ENCODE measurements at places on chromosomes 3 and 15.

GRCh38 chr3:62284442-62284841, 88.9 kb downstream of the FEZF2 start:
- DNase-seq, result no peak

- no peak for DNase-seq
Measured at GRCh38 chr15:31347981-31348803, 21.6 kb downstream of the KLF13 start.

GRCh38 chr15:97961067-97961954, 808 bp downstream of the ARRDC4 start:
- DNase-seq, result no peak

DNA sequence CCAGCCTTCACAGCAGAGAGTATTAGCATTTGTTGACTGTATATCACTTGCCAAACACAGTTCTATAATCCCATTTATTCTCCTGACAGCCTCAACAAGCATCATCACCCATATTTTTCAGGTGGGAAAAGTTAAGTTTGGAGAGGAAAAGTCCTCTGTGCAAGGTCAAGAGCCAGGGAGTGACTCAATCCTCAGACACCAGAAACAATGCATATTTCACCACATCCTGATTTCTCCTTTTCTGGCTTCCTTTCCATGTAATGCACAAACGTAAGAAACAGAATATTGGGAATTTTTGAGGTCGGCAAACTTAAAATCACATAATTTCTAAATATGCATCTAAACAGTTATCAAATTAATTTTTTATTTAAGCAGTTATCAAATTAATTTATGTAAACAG, 116.0 kb upstream of the GADL1 start:
- DNase-seq, result no peak

- no peak for DNase-seq
Measured at GRCh38 chr3:151630938-151631441, 102.7 kb upstream of the AADACL2 start.

DNA sequence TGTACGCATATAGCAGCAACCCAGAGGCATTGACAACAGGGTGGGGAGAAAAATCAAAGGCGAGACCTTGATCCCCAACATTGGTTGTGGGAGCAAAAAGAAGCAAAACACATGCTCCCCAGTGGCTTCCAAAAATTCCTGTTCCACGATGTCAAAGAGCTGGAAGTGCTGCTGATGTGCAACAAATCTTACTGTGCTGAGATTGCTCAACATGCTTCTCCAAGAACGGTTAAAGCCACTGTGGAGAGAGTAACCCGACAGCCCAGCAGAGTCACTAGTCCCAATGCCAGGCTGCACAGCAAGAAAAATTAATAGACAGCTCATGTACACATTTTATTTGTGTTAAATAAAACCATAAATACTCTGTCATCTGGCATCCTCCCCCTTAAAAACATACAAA, 179.9 kb upstream of the PFN2 start:
- DNase-seq, result no peak

DNA sequence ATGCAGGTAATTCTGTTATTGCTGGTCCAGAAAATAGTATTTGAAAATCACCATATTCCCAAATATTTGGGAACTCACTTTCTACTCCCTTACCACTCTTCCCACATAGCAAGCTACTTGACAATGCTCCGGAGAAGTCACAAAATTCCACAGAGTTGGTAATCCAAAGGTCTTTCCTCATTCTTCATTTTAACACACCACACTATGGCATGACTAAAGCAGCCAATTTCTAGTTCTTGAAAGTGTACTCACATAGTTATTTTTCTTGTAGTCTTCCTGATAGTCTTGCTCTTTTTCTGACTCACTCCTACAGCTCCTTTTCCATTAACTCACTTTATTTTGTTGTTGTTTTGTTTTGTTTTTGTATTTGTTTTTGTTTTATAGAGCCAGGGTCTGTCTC, 67.2 kb downstream of the MYO9A start:
- no peak for DNase-seq

GRCh38 chr3:69847303-69847702, 108.0 kb downstream of the MITF start:
- DNase-seq, result no peak

DNA sequence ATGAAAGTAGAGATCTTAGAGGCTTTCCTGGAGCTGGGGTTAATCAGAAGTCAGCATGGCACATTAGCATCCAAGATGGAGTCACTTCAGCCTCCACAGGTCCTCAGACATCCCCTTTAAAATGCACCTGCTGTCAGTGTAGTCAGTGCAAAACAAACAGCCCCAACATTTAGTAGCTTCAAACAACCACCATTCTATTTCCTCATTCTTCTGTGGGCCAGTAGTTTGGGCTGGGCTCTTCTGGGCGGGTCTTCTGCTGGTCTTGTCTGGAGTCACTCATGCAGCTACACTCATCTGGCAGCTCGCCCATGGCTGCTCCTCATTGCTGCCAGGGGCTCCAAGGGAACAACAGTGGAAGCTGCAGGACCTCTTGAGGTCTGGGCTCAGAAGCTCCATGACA, 99.9 kb downstream of the TLE3 start:
- DNase-seq, result no peak

DNA sequence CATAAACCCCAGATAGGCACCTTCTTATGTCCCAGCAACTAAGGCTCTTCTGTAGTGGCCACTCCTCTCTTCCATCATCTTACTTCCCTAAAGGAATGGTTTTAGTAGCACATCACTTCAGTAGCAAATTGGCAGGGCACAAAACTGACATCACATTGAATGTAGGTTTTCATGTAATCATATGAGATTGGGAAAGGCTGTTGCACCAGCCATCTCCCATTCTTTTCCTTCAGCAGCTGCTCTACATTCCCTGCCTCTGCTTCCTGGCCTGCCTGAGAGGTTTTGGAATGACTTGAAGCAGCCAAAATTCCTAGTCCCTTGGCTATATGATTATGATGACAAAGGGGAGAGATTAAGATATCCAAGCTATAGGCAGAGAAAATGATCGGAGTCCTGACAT, 36.5 kb downstream of the NSUN3 start:
- DNase-seq, result no peak

DNA sequence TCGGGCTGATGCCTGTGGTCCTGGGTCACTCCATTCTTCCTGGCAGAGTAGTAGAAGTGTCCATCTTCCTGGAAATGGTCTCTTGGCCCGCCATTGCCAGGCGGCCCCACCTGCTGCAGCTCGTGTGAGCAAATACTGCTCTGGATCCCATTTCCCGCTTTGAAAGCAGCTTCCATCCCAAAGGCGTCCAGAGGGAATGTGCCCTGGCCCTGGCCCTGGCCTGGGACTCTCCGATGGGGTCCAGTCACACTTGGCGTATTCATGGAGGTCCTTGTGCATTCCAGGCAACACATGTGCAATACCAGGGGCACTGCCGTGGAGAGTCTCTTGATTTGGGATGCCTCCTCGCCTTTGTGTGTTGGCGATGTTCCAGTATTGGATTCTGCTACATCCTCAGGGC, 111.1 kb downstream of the SNRPN start:
- DNase-seq, result no peak

DNA sequence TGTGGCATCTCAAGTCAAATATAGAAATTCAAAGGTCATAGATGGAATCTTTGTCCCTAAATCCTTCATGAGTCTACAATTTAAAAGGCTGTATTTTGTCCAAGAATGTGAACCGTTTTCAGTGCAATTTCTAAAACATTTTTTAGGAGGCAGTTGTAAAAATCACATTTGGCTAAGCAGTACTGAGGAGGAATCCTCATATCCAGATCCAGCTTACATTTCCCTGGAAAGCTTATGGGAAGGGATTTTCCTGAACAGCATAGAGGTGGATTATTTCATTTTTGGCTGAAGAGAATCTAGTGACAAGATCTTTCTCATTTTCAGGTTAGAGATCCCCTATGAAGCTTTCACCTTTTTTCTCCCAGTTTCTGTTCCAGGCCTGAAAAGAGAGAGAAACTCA, 178.4 kb downstream of the POLR2M start:
- DNase-seq, result no peak

DNA sequence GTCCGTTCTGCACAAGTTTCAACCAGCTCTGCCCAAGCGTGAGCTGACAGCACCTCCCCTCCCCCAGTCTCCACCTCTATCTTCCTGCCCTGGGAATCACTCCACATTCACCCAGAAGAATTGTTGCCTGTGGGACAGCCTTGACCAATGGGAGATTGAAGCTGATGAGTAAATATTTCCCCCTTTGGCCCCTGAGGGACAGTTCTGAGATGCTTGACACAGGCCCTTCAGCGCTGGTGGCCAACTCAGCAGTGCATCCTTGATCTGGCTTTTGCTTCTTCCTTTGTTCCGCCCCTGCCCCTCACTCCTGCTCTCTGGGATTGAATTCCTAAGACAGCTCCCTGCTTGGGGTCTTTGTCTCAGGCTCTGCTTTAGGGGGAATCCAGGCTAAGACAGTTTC, 13.1 kb upstream of the SKIC8 start:
- DNase-seq, result no peak

- no peak for DNase-seq
Measured at GRCh38 chr3:37863949-37864822, 2.5 kb downstream of the CTDSPL start.

DNA sequence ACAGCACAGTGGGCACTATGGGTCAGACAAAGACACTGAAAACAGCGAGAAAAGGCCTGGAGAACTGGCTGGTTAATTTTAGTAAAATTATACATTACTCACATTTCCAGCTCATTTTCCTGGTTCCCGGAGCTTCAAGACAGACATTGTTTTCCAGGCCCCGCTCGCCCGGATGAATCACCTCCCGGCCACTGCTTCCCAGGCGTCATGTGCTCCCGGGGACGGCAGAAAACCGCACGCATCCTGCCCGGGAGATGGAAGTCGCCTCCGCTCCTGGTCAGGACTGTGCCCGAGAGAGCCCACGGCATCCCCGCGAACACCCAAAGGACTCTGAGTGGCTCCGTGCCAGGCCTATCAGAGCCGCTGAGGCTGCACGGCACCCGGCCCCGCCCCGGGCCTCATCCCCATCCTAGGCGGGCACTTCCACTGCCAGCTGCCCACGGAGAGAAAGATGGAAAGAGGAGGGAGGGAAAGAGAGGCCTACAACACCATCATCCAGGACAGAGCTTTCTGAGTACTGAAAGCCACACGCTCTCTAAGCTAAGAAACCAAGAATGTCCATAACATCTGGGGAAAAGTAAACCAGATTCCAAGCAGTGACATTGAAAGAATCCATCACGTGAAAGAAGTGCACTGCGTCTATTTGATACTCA, 75.1 kb downstream of the VGLL4 start:
- DNase-seq, result no peak

GRCh38 chr3:130379274-130379673, 33.8 kb downstream of the COL6A5 start:
- DNase-seq, result no peak

DNA sequence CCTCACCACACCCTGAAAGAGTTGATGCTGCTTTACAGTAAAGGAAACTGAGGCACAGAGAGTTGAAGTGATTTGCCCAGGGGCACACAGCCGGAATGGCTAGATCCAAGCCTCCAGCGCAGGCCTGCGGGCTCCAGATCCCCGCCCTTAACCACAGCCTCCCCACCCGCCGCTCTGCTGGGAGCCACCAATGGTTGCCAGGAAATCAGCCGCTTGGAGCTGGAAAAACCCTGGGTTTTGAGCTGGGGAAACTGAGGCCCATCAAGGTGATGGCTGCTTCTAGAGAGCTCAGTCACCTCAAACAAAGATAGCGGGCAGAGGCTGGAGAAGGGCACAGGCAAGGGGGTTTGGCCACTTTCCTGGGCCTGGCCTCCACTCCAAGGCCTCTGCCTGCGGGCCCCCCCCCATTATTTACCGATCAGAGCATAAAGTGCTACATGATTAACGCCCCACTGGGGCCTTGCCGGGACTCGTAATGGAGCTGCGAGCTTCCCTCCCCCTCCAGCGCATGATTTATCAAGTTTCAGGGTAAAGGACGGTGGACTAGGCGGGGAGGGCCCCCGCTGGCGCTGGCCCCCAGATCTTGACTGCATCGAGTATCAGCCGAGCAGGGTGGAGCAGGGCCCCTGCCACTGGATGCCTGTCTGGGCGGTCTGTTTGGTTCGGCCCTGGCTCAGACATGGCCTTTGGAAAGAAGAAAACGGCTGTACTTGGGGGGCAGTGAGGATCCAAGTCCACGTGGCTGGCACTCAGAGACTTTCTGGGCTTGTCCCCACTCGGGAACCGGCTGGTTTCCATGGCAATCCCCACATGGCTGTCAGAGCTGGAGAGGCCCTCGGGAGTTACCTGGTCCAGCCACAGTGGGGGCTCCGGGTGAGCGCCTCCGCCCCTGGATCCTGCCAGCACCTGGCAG, 9.1 kb downstream of the PLXND1 start:
- no peak for DNase-seq

- no peak for DNase-seq
Measured at GRCh38 chr15:80982205-80982604, 7.4 kb downstream of the MESD start.

GRCh38 chr3:124410471-124410870, 319.8 kb upstream of the UMPS start:
- DNase-seq, result no peak

- no peak for DNase-seq
Measured at GRCh38 chr15:96801576-96802150, 471.2 kb downstream of the NR2F2 start.

DNA sequence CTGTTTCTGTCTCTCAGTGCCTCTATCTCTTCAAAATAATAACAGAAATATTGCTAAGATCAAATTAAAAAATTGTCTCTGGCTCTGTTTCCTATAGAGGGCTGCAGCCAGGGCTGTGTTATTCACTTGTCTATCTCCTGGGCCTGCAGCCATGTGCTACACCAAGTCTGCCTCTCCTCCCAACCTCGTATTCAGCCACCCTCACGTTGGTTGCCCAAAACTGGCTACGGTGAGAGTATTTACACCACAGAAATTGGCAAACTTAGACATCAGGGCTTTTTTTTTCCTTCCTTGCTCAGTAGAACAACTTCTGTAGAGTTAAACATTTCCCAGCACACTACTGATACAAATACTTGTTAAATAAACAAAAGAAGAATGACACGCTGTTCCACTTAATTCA, 320.9 kb upstream of the ICE2 start:
- DNase-seq, result no peak

DNA sequence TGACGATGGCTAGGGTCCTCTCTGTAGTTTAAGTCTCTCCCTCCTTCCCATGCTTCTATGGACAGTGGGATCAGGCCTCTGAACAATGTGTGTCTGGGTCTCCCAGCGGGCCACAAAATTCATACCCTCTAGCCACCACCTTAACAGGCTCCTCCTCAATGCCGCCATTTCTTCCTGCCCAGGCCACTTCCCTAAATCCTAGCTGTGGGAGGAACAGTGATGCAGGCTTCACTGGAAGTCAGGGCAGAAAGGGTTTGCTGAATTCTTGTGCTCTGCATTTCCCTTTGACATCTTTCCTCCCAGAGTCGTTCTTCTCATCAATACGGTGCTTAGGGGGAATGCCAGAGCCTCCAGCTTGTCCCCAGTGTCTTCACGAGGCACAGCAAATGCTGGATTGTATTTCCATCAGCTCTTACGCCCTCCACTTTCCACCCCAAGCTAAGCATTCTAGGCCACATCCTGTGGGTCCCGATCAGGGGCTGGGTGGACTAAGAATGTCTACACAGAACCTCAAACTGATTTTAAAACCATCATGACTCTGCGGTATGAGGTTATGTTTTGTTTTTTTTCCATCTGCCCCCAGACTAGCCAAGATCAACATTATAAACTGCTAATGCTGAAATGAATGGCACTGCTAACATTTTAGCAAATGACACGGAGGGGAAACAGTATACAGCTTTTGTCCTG, 11.9 kb upstream of the LDHAL6B start:
- DNase-seq, result no peak
